ENCODE measurements at places on chromosomes 1 and 21.

GRCh38 chr1:200480964-200481363, 71.1 kb upstream of the ZNF281 start:
- DNase-seq = no peak

DNA sequence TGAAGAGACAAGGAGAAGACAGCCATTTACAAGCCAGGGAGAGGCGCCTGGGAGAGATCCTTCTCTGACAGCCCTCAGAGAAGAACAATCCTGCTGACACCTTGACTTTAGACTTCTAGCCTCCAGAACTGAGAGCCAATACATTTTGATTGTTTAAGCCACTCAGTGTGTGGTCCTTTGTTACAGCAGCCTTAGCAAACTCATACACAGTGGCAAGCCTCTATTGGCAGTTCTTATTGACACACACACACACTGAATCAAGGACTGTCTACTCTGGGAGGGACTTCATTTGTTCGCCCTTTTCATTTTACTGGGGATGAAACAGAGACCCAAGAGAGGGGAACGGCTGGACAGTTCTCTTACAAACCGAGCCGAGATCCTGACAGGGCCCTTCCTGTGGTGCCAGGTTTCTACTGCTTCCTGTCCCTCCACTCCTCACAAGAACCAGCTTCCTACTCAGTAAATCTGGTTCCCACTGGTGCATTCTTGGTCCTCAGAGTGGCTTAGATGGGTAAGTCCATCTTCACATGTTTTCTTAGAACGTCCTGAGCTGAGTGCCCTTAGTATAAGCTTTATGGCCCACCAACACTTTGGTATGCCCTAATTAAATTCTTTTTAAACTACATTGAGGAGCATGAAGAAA, 14.7 kb downstream of the SLAMF1 start:
- DNase-seq = no peak

DNA sequence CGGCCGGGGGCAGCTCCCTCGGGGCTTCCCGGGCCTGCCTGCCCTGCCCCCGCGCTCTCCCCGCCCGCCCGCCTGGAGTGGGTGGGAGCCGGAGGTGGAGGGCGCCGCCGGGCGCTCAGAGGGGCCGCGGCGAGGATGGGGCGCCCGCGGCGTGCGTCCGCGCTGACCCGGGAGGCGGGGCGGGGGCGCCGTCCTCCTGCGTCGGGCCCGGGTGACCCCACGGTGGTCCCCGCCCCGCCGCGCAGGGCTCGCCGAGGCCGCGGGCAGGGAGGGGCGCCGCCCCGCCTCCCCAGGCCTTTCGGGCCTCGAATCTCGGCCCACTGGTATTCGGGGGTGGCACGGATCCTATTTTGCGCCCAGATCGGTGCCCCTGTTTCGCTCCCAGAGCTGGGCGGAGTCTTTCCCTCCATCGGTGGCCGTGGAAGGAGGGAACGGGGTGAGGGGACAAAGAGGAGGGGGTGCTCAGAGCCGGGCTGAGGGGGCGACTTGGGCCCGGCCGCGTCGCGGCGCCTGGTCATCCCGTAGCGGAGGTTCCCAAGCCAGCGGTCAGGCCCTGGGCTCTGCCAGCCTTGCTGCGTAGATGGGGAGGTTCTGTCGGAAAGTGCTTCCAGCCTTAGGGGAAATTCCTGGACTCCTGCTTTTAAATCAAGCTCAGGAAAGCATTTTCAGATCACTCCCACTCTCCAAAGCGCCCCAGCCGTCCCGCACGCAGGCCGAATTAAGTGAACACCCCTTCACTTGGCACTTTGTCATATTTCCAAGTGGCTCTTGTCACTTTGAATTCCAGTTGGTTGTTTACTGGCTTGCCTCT, 545 bp downstream of the PATJ start:
- peak; percentile 80 for DNase-seq

DNA sequence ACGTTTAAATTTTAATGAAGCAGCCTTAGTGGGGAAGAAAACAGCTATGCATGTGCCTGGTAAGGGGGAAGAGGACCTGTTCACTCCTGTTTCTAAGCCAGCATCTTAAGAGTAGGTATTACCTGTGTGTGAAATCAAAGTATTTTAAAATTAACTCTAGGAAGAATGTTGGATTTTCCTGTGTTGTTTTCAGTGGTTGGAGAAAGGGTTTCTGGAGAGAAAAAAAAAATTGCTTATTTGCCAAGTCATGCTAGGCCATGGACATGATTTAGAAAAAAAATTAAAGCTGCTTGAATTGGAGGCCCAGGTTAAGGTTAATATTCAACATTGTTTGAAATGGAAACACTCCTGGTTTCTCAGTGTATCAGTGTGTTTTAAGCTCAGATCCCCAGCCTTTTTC, 42.9 kb upstream of the DNAJC6 start:
- DNase-seq = no peak

GRCh38 chr21:10641107-10641506, 119.7 kb downstream of the TPTE start:
- DNase-seq = no peak

- no peak for DNase-seq
Measured at GRCh38 chr1:230572121-230573105, 69.9 kb upstream of the COG2 start.

DNA sequence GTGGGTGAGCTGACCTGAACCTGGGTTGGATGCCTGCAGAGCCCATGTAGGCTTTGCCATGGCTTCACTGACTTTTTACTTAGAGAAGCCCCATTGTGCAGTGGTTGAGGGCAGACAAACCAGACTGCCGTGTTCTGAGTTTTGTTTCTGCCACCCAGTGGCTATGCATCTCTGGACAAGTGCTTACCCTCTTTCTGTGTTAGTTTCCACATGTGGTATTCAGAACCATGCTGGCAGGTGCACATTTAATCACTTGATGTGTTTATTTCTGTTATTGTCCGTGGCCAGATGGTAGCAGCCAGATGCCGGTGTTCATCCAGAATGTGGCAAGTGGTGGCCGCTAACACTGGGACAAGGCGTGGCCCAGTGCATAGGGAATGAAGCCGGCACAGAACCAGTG, 10.3 kb upstream of the PTPN7 start:
- no peak for DNase-seq

- peak; percentile 46 for DNase-seq
Measured at GRCh38 chr1:66996018-66996682, 57.8 kb downstream of the SLC35D1 start.

GRCh38 chr1:165573787-165574186, 30.0 kb downstream of the LRRC52 start:
- no peak for DNase-seq

DNA sequence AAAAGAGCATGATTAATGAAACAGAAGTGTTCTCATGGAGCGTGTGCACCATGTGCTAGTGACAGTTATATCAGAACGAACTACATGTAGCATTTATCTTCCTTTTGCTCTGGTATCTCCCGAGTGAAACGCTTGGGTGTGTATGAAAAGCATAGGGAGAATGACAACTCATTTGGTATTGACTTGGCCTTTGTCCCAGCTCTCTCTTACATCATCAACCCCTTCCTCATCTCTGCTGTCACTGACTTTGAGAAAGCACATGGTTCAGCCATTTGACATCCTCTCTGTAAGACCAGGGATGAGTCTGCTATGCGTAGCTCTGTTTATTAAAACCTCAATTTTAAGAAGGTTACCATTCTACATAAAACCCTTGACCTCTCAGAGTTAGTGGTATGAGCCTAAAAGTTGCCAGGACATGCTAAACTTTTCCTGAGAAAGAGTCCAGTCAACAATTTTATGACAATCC, 201.0 kb downstream of the NRIP1 start:
- DNase-seq = no peak

GRCh38 chr1:201702936-201703335, 126.0 kb upstream of the IPO9 start:
- no peak for DNase-seq

DNA sequence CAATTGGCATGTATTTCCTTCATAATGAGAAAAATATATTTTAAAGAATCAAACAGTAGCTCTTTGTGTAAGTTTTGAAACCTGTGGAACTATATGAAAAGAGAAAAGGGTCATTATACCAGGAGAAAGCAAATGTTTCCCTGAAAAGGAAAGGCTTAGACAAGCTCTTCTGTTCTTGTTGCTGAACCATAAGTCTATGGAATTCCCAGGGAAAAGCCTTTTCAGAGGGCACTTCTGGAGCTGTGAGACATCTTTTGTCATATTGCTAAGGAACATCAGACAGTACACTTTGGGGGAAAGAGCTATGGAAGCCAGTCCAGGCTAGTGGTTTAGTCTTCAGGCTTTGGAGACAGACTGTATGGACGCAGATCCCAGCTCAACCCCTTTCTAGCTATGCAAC, 12.1 kb upstream of the SHCBP1L start:
- no peak for DNase-seq
